Mesothelial cell of epicardium (in vitro differentiated cells): ENCODE measurements at places on chromosomes 1 and 21.

GRCh38 chr1:5895446-5896406, 96.5 kb downstream of the NPHP4 start:
- DNase-seq, result no peak

DNA sequence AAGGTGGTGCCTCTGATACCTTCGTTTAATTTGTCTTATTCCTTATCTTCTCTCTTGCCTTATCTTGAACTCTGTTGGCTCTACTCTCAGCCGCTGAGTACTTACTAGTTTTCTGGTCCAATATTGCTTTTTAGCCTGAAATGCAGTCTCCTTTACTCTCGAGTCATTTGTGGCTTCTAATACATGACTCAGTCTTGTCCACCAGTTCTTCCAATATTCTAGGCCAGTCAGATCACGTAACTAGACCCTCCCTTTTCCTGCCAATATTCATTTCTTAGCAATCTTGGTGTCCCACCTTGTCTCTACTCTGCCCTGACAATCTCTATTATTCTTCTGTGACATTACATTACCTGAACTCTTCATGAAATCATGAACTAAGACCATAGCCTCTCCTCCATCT, 555.8 kb downstream of the DPYD start:
- DNase-seq, result no peak

DNA sequence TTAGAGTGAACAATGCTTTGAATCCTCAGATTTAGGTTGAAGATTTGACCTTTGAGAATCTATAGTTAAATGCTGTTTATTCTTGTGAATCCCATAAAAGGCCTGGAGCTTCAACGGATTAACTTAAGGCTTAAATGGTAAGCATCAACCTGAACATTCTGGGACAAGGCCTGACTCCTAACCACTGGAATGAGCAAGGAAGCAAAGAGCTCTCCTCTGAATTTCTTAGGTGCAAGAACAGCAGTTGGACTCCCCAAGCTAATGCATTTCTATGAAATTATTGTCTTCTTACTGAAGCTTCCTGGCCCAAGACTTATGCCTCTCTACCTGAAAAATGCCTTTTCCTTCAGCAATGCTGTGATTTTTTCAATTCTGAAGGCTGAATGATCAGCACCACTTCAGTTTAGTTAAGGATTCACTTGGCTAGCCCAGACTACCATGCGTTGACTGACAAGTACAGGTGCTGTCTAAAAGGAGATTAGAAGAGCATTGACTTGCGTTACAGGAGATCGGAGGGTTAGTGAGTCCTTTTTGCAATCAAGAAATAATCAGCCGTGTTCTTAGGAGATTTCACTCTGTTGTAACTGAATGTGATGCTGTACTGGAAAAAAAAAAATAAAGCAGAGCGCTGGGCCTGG, 178.5 kb downstream of the ZC3H11B start:
- DNase-seq, result no peak

GRCh38 chr21:18114810-18115209, 129.8 kb upstream of the CHODL start:
- no peak for DNase-seq

DNA sequence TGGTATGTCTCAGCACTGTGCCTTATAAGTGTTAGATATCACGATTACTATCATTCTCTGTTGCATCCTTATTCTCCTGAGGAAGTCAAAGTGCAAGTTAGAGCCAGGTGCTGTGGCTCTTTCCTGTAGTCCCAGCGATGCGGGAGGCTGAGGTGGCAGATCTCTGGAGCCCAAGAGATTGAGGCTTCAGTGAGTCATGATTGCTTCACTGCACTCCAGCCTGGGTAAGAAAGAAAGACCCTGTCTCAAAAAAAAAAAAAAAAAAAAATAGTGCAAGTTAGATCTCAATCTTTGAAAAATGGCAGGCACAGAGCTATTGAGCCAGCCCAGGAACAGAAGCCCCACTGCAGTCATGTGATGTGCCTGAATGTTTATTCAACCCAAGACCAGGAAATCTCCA, 147.8 kb upstream of the POGK start:
- no peak for DNase-seq

GRCh38 chr21:35963920-35964451, 96.3 kb downstream of the SETD4 start:
- DNase-seq, result no peak

DNA sequence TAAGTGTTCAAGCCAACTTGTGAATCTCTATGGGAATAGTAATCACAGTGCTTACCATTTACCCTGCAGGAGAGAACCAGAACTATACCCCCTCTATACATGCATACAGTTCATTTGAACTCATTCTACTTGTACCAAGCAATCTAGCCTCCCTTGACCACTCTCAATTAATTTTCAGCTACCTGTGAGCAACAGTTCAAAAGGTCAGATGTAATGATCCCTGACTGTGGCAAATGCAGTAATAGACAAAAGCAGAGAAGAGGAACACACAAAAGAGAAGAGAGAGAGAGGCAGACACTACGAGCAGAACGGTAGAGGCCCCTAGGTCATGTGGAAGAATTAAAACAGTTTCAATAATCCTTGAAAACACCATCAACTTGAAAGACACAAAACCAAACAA, 52.8 kb downstream of the FMO4 start:
- no peak for DNase-seq

GRCh38 chr1:242690849-242691609, 166.5 kb upstream of the PLD5 start:
- DNase-seq, result no peak

DNA sequence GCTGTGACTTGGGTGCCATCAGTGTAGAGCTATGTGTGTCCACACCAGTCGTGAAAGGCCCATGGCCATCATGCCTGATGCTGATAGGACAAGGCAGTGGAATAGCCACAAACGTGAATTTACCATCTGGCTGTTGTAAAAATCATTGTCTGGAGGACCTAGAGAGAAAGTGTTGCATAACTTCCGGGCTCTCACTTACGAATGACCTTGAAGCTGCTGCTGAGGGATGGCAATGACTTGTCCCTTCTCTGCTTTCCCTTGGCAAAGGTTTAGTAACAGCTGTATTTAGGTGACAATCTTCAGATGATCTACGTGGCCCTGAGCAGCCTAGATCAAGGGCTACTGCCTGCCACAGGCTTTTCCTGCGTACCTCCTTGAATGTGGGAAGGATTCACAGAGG, 5.8 kb downstream of the ATP1B1 start:
- no peak for DNase-seq

- DNase-seq, result peak; percentile 17
Measured at GRCh38 chr1:1179346-1179982, 5.8 kb downstream of the TTLL10 start.

DNA sequence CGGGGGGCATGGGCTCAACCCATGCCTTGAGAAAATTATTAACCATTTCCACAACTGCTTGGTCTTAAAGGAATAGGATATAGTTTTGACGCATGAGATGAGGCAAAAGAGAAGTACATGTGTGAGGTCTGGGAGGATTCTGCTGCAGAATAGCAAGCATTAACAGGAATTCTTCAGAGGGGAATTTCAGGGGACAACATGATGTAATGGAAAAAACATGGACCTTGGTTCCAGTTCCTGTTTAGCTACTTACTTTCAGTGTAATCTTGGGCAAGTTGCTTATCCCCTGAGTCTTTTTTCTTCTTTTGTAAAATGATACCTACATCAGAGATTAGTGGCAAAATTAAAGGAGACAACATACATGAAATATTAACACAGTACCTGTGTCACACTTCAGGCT, 85.6 kb downstream of the PRRX1 start:
- DNase-seq, result no peak
